ENCODE measurements at places on chromosomes 5 and 9.

GRCh38 chr5:40945111-40945510, 35.8 kb downstream of the C7 start:
- no peak for DNase-seq

- DNase-seq = no peak
Measured at GRCh38 chr5:139272471-139273321, 20.8 kb upstream of the MATR3 start.

DNA sequence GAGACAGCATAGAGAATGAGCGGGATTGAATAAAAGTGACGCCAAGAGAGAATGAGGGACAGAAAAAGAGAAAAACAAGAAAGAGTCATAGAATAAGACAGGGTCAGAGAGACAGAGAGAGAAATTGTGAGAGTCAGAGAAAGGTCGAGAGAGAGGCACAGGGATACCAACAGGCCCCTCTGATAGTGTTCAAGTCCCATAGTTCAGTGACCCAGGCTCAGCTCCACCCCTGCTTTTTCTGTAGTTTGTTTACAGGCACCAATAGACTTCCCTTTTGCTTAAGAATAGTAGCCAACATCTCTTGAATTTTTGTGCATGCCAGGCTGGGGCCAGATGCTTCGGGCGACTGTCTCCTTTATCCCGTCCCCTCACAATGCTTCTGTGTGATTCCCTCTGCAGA, 62.5 kb downstream of the ARHGEF37 start:
- DNase-seq = no peak

DNA sequence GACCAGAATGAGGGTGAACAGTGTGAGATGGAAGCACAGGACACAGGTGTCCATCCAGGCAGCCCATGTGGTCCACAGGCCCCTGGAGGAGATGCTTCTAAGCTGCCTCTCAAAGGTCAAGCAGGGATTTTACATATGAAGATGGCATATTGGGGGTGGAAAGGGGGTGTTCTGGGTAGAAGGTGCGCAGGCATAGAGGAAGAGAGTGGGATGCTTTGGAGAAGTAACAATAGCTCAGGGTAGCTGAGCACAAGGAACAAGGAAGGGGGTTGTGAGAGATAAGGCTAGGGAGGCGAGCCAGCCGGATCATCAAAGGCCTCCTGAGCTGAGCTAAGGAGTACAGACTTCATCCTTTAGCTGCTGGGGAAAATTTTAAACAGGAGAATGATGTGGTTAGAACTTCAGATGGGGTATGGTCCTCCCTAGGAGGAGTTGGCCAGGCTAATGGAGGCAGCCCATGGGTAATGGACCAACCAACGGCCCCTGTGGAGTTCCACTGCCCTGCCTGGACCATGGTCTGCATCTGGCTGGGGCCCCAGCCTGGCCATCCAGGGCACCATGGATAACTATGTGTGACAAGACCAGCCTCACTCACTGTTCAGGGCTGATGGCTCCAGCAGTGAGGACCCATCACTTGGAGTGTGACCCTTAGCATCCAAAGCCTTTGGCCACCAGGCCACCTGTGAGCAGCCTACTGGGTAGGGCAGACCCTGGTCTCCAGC, 86.8 kb upstream of the TBC1D2 start:
- DNase-seq = no peak

GRCh38 chr5:81247441-81247972, 14.4 kb downstream of the CKMT2 start:
- peak; percentile 54 for DNase-seq

GRCh38 chr9:20659474-20659967, 24.5 kb upstream of the FOCAD start:
- no peak for DNase-seq

GRCh38 chr5:103502662-103503061, 59.9 kb downstream of the NUDT12 start:
- DNase-seq = no peak

DNA sequence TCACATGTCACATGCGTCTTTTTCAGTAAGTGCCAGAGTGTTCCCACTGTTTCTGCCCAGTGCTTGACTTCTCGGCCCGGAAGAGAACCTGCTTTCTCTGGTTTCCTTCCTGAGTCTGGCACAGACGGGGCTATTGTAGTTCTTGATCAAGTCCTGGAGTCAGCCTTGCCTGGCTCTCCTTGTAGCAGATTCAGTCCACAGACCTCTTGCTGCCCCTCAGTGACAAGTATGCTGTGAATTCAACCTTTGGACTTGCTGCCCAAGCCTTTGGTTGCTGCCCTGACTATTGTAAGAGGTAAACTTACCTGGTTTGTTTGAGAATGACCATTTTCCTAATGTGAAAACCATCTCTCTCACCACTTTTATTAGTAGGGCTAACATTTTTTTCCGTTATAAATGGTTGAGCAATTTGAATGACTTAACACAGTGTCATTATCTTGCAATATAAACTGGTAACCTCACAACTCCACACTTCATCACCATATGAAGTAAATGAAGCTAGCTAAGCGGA, 24.7 kb downstream of the ZBTB34 start:
- DNase-seq = no peak

- no peak for DNase-seq
Measured at GRCh38 chr5:164487939-164488338, 982.5 kb downstream of the MAT2B start.

DNA sequence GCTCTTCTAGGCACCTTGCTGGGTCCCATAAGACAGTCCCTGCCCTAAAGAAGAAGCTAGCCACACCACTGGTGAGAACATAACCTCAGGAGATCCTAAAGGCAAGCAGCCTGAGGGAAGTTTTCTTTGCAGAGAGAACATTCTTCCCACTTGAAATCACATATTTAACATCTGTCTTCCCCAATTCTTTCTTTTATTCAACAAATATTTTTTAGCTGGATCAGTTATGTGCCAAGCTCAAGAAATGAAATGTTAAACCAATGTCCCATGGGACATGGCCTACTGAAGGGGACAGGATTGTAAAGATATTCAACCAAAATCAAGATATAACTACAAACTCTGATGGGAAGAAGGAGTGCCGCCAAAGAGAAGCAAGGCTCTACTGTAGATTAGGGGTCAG, 36.5 kb downstream of the FOXI1 start:
- DNase-seq = no peak

GRCh38 chr5:77946381-77947040, 170.4 kb upstream of the TBCA start:
- no peak for DNase-seq

DNA sequence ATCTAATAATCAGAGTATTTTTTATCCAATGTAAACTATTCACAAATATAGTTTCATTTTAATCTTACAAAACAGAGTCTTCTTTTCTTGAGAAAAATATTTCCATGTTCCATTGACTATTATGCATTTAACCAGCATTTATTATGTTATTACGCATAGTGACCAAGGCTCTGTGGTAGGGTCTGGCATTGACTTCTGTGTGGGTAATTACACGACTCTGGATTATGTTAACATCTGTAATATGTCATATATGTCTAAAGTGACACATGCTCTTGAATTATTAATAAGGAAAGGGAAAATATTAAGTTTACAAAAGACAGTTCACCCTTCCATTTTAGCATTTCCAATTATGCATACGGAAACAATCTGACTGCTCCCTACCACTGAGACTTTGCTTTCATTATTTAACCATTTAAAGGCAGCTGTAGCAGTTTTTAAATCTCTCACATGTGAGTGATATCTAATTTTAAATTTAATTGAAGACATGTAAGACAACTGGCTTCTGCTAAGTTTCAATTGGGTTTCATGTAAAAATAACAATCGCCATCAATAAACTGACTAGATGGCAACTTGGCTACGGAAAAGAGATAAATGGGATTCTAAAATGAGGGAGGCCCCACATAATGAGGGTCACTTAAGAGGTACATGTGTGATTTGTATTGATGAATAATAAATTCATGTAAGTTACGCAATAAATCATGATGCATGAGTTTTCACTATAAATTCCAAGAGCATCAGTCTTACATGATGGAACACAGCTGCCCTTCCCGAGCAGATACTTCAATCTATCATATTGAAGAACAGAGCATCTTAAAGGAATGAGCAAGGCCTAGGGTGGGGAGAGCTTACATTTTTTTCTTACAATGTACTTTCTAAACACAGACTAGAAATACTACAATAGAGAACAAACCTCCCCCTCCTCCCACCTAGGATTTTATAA, 1056.8 kb downstream of the MAT2B start:
- no peak for DNase-seq

DNA sequence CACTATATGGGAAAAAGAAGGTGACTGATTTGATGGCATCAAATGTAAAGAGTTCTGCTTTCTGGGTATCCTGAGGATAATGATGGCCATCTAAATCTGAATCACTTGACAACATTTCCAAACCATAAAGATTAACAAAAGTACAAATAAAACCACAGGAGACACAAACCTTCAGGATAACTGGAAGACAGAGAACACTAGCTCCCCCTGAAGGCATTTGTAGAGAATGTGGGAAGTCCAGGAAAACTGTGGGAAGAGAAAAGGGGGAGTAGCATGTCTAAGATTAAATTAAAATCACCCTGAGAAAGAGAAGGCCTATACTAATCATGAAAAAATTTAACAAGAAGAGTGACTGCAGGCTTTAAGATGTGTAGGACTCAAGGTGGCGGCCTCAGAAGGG, 116.2 kb downstream of the PRELID2 start:
- peak; percentile 8 for DNase-seq

- DNase-seq = no peak
Measured at GRCh38 chr5:71836559-71837112, 117.6 kb downstream of the CARTPT start.

- DNase-seq = no peak
Measured at GRCh38 chr9:132032238-132032950, 47.3 kb downstream of the MED27 start.
